ENCODE measurements at places on chromosomes 5 and 9.

DNA sequence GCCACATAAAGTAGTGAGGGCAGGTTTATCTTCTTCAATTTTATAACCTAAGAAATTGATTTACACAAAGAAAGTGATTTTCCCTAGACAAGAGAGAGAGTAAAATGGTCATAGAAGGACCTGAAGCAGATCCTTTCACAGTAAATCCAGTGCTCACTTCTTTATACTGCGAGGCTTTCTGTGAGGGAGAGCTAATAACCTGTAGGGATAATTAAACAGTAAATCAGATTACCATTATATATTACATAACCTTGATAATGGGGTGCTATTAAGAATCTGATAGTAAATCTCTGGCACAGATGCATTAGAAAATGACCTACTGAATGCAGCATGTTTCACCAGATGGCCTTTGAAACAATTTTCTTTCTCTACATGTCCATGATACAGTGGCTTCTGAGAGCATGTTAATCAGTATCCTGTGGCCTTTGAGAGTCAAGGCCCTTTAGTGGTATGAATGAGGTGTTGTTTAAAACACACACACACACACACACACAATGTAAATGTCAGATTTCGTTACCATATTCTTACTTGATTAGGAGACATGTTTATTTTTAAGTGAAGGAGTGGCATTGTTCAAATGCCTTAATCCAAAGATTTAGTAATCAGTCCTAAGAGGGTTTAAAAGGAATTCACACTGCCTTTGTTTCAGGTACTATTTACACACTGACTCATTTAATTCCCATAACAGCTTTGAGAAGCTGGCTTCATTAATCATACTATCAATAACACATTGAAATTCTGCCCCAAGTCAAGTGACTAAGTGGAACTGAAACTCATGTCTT, 124.7 kb downstream of the ALDH1A1 start:
- DNase-seq = no peak

GRCh38 chr5:169433221-169433651, 132.3 kb upstream of the SLIT3 start:
- no peak for DNase-seq

DNA sequence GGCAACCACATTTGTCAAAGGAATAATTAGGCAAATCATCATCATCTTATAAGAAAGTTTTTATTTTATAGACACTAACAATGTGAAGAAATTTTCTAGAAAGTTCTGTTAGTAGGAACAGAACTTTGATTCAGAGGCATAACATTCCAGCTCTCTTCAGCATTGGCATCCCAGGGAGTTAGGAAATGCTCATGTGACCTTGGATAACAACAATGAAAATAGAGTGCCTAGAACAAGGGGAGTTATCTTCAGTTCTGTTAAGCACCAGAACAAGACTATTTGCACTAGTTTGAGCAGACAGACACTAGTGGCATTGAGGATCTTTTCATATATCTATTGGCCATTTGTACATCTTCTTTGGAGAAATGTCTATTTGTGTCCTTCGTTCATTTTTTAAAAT, 7.0 kb upstream of the NMUR2 start:
- DNase-seq = no peak

DNA sequence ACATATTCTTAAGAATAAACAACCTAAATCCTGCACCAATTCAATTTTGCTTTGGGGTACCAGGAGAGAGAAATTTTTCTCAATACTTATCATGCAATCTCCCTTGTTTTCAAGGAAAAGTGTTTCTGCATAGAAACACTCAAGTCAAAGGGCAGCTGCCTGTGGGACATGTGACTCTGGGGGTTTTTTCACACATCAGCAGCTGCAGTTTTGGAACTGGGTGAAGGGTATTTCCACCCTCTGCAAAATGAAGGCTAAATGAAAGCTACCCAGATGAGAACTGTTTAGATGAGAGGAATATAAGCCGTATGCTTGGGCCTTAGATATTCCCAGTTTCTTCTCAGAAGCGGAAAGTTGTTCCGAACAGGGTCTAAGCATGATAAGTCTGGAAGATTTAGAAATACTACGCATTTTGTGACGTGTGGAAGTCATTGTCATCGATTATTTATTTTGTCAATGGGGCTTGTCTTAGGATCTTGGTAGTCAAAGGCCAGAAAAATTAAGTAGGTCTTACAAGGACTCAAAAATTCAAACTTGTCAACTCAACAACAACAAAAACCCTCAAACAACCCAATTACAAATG, 64.3 kb upstream of the BOD1 start:
- DNase-seq = no peak

DNA sequence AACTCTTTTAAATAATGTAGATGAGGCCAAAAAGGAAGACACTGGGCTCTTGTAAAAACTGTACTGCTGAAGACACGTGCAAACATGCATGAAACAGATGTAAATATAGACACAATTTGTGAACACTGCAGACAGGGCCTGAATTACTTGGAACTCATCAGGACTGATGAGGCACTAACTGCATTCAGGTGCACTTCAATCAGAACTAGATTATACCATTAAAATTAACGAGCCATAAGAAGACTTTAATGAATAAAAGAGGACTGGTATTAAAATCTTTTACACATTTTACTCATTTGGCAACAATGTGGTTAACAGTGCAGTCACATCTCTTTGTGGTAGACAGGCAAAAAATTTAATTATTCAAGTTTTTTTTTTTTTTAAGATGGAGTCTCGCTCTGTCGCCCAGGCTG, 13.4 kb upstream of the ZCCHC9 start:
- no peak for DNase-seq

DNA sequence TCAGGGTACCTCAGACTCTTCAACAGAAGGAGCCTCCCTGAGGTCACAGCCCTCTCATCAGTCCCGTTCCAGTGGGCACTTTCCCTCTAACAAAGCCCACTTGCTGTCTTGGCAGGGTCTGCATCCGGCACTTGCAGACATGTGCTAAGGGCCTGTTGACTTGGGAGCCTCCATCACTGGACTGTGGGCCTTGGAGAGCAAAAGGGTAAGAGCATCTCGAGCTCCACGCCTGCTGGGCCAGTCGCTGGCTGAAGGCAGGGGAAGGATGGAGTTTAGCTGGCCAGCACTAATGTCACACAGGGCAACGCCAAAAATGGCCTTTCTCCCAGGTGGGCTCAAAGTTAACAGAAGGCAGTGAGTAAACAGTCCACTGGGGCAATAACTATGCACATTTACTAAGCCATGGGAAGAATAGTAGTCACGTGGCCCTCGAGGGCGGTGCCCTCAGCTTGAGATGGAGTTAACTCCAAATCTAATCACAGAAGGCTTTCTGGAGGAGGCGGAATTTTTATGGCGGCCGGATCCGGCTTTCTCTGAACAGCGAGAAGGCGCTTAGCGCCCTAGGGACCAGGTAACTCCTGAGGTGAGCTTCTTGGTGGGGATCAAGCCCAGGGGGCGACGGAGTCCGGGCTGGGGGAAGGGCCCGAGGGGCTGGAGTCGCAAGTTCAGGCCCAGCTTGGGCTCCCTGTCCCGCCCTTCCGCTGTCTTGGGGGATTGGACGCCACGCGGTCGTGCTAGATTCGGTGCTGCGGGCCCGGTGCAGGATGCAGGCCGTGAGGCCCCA, 2.0 kb upstream of the NSD1 start:
- no peak for DNase-seq

DNA sequence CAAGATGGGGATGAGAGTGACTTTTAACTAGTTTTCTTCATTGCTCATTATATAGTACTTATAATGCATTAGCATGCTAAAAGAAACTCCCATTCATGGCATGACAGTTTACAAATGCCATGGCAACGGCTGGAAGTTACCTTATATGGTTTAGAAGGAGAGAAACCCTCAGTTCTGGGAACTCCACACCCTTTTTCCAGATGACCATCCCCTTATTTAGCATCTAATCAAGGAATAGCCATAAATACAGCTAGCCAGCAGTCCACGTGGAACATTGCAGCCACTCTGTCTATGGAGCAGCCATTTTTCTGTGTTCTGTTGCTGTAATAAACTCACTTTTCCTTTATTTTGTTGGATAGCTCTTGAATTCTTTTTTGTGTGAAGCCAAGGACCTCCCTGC, 1137.8 kb downstream of the CDH18 start:
- no peak for DNase-seq

GRCh38 chr5:91059409-91059808, 323.7 kb downstream of the ARRDC3 start:
- no peak for DNase-seq

- no peak for DNase-seq
These were observed 18.7 kb downstream of the KCNIP1 start for GRCh38 chr5:170522211-170523141.

- no peak for DNase-seq
These were observed 496.3 kb upstream of the GRIA1 start for GRCh38 chr5:152994033-152994680.

- DNase-seq = no peak
These were observed 52.3 kb downstream of the SLF1 start for GRCh38 chr5:94670726-94671125.

DNA sequence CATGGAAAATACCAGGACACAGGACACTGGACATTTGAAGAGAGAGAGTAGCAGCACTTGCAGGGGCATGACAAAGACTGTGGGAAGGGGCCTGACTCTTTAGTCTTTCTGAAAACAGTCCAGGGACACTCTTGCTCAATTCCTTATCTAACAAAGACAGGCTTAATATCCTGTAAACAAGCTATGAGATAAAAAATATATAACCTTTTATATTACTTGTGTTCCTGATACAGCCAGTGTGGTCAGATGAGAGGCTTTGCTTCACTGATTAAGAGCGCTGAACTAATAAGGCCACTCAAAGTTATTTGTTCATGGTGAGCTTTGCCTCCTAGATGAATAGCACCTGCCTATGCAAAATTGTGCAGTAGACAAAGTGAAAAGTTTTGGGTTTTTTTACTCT, 518.7 kb downstream of the LRRC70 start:
- DNase-seq = no peak

DNA sequence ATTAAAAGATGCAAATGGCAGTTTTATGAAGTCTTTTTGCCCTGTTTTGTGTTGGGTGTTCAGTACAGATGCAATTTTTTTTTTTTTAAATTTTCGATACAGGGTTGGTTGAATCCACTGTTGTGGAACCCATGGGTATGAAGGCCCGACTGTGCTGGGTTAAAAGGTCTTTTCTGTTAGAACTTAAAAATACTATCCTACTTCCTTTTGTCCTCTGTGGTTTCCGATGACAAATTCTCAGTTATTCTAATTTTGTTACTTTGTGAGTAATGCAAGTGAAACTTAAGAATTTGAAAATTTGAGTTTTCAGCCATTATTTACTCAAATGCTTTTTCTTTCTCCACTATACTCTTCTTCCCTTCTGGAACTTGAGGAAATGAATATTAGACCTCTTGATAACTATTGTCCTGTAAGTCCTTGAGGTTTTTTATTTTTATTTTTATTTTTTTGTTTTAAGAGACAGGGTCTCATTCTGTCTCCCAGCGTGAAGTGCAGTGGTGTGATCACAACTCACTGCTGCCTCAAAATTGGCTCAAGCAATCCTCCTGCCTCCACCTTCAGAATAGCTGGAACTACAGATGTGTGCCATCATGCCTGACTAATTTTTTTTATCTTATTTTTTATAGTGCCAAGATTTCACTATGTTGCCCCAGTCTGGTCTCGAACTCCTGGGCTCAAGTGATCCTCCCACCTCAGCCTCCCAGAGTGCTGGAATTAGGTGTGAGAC, 67.5 kb downstream of the ZCCHC7 start:
- no peak for DNase-seq
